KBM-7 (cell line): ENCODE measurements at places on chromosomes 7 and 10.

- peak; percentile 39 for DNase-seq
These were observed 23.2 kb downstream of the GPR141 start for GRCh38 chr7:37706804-37707203.

DNA sequence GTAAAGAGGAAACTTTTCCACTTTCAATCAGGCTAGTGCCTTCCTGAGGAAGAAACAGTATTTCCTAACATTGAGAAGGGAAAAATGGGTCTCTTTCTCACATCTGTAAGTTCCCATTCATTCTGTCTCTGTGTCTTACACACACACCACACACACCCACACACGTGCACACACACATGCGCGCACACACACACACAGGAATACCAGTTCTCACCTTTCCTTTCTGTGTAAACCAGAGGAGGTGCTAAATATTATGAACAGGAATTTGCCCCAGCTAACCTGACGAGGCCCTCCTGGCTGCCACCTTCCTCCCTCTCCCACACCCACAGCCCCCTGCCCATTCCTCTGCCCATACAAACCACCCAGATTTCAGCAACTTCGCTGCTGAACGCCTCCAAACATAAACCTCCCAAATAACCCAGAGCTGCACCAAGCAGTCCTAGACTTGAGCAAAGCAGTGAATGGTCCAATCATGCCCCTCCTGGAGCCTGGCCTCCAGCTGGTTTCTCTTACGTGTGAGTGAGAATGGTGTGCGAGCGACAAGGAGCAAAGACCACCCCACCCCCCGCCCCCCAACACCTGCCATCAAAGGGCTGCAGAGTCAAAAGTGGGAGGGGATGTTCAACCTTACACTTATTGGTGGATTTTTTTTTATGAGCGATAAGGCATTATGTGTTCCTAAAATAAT lies 190.5 kb downstream of the HECW1 start:
- no peak for DNase-seq

DNA sequence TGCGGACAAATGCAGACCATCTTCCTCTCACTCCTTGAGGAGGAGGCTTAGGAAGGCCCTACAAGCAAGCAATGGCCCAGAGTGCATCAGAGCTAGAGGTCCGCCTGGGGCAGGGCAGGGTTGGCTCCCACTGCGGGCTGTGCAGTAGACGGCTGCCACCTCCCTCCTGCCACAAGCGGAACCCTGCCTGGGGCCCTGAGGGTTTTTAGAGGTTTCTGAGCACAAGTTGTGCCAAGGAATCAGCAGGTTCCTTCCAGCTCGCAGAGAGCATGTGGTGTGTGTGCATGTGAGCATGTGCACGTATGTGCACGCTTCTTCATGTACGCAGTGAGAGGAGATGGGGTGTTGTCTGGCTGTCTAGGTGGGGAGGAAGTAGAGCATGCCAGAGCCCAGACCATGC lies 25.9 kb upstream of the SMARCD3 start:
- no peak for DNase-seq

DNA sequence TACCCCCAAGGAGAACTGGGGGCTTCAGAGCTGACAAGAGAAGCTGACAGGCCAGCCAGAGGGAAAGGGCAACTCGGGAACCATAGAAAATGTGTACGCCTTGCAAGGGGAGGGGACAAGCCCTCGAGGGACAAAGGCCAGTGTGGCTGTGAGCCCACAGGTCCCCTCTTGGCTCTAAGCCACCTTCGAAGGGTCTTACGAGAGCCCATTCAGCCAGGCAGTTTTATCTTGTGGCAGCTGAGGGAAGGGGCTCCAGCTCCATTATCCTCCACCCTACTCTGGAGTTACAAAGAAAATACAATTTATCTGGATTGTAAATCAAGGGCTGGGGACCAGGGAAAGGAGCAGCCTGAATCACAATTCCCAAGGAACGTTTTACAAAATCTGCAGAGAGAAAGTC lies 159.5 kb upstream of the ZMIZ1 start:
- DNase-seq = no peak

DNA sequence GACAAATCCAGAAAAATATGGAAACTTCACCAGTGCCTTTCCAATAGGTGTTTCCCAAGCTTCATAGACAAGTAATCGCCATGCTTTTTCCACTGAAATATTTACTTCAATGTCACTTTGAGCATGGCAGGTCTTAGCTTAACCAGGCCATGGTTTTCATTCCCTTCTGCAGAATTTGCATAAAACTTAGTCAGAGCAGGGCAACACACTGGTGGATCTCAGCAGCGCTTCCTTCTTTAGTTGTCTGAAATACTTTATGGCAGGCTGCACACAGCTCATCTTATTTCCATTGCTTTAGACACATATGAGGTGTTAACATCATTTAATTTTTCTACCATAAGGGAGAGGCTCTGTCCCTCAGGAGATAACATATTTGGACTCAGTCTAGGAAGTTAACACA lies 102.9 kb upstream of the AHR start:
- DNase-seq = no peak

DNA sequence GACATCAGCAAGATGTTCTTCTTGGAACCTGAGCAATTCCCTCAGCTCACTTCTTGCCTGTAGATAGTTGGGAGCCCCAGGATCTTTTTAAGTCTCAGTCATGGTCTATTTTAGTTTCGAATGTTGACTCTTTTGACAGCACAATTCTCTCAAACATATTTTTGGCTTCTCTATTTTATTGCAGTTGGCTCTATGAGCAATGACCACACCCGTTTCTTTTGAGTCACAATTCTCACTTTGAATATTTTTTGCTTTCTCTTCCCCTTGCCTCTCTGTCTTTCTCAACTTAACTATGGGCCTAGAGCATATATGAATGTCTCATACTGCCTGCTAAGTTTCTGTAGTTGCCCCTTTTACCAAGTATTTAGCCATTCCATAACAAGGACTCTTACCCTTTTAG lies 222.8 kb downstream of the PTN start:
- no peak for DNase-seq

DNA sequence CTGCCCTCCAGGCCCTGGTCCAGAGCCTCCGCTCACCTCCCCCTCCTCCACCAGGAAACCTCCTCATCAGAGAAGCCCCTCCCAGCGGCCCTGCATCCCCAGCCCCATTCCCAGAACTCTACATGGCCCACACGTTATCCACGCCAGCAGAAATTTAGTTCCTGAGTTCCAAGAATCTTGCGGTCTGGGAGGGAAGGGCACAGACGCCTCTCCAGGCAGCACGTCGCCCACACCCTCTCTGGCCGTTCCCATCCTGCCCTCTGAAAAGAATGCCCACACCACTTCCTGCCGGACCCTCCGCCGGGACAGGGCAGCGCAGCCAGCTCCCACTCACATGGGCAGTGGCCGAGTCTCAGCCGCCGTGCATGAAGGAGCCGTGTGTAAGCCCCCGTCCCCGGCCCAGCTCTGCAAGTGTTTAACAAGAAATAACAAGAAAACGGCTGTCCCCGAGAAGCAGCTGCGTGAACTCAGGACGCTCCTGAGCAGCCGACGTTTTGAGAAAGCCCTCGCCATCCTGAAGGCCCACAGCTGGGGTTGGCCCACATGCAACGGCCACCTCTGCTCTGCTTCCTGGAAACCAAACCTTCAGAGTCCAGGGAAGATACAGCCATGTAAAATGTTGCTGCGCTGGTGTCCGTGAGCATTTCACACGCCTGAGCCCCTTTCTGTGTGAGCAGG lies 17.4 kb downstream of the ADGRA1 start:
- DNase-seq = no peak

GRCh38 chr10:19892677-19893076 lies 76.4 kb downstream of the PLXDC2 start:
- DNase-seq = no peak

DNA sequence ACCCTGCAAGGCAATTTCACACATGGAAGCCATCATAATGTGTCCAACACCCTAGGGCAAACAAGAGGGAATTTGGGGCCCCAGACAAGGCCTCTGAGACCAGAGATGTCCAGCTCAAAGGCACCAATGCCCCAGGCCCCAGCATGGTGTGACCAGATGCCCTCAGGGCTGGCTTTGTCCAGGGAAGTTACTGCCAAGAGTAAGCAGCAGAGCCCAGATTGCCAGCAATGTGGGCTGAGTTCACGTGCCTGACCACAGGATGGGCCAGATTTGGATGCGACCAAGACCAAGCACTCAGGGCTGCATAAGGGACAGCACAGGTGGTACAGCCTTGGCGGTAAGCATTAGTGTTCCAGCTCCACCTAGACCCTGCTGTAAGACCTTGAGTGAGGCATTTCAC lies 12.7 kb downstream of the MYOF start:
- DNase-seq = no peak

DNA sequence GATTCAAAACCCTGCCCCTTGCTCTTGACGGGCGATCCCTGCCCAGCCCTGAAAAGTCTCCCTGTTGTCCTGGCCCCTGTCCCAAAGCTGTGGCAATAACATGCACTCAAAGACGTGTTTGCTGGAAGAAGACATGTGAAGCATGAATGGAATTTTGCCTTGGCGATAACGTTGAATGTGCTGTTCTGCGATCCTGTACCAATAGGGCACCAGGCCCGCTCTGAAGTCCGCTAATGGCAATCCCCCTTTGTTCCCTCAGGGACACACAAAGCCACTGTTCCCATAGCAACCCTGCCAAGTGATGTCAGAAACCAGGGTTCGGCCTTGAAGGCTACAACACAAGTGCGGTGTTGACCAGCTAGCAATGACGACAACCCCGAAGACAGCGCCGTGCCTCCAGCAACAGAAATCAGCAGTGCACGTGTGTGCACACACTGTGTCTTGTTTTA lies 284.6 kb downstream of the KLF6 start:
- no peak for DNase-seq

- DNase-seq = no peak
These were observed 170.2 kb downstream of the PPP1R17 start for GRCh38 chr7:31857172-31857571.

- no peak for DNase-seq
These were observed 3.1 kb upstream of the DOCK1 start for GRCh38 chr10:126902157-126902556.

DNA sequence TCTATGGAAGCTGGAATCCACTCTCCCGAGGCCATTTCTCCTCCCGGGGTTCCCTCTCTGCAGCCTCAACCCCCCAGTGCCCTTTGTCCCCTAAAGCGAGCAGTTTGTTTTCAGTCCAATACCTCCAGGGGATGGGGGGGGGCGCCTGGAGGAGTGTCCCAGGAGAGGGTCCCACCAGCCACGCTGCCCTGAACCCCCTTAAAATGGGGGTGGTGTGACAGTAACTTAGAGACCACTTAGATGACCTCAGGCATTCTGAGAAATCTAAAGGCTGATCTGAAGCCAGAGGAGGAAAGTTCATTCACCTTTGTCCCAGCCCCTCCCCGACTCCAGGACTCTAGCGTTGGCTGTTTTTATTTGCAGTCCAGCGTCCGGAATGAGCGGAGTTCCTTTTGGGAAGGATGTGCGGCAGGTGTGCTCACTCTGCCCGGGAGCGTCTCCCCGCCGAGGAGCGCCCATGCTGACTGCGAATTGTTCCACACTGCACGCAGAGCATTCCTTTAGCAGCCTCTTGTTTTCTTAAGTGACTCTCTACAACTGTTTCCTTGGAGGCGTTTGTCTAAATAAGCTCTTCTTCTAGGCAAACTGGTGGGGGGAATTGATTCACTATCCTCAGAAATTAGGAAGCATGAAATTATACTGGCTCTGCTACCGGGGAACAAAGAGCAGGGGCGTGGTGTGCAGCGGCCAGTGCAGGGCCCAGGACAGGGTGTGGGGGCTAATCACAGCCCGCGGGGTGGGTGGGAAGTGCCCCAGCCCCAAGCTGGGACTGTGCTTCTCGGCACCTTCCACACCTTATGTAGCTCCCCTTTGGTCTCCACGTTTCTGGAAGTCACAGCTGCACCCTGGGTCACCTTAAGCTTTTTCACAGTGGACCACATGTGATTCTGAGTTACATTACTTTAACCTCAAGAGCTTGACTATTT lies 46.3 kb downstream of the SYPL1 start:
- no peak for DNase-seq

- no peak for DNase-seq
These were observed 157.4 kb downstream of the TNS3 start for GRCh38 chr7:47424523-47424922.

DNA sequence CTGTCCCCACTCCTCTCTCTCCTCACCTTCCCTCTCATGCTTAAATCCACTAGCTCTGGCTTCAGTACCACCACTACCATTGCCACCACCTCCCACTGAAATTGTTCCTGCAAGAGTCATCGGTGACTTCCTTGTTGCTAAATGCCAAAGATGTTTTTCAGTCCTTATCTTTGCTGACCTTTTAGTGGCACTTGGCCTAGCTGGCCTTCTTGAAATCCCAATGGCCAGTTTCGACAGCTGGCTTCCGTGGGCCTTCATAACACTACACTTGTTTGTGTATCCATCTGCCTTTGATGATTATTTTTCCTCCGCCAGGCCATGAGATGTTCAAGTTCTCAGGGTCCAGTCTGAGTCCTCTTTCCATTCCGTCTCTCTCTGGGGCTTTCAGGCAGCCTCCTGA lies 118.2 kb upstream of the NANOS1 start:
- no peak for DNase-seq

- no peak for DNase-seq
These were observed 569.3 kb upstream of the IGFBP3 start for GRCh38 chr7:46490406-46490805.

DNA sequence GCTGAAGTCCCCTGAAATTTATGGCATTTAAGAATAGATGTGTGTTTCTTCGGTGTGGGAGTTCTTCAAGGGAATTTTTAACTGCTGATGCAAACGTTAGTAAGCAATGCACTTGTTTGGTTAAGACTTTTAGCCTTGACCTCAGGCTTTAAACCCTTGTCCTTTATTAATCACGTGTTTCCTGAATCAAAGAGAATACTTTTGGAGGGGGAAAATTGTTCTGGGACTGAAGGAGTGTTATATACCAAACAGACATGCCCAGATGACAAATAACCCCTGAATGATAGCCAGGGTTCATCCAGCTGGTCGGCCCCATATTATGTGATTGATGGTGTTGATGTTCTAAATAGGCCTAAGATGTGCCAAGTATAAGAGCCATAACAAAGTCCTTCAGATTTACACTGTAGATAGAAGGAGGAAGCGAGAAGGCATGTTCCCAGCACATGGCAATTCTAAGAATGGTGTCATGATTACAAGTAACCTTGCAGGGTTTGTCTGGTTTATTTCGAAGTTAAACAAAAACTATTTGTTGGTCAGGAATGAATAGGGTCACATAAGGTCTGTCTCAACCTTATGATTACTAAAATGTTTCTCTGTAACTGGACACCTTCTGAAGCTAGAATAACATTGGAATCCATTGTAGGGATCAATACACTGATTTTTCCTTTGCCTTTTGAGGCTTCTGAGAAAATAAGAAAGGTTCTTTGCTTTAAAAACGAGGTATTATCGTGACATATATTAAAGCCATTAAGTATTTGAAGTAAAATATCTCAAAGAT lies 124.2 kb upstream of the SEM1 start:
- no peak for DNase-seq

DNA sequence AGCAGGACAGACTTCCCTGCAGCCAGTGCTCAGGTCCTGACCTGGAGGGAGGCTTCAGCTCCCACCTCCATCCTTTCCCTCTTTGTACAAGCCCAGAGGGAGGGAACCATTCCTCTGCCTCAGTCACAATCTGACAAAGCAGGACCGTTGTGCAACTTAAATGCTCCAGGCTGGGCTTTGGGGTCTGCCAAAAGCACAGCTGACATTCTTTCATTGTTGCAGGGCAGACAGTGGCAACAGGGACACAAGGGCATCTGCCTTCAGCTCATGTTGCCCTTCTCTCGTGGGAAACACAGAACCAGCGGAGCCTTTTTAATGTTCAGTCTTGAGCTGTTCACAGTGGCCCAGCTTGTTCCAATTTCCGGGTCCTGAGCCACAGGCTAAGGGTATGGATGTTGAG lies 155.7 kb upstream of the TNS3 start:
- no peak for DNase-seq
